Large intestine (tissue), 12 donors: ENCODE measurements at places on chromosomes 1 and 21. TPM values are rescaled to one million over a fixed set of nuclear protein-coding genes. Genes with fewer than 3 reads are reported as not detected.

ANKRD34A gene
- 0.79 TPM for polyA plus RNA-seq

UBE2G2 gene
- polyA plus RNA-seq: 97.1 TPM

TFF1 gene
- 4.9 TPM for polyA plus RNA-seq

L1TD1 gene
- polyA plus RNA-seq: 1.3 TPM

LYPD8 gene
- polyA plus RNA-seq: 2.1 TPM

DDAH1 gene
- 115 TPM for polyA plus RNA-seq

MRPL37 gene
- 80.6 TPM for polyA plus RNA-seq

TP73 gene
- 0.55 TPM for polyA plus RNA-seq

S100A5 gene
- 0.10 TPM for polyA plus RNA-seq

ESRRG gene
- 9.0 TPM for polyA plus RNA-seq

BTBD8 gene
- 8.6 TPM for polyA plus RNA-seq

HEYL gene
- 6.4 TPM for polyA plus RNA-seq

CD247 gene
- 7.4 TPM for polyA plus RNA-seq

CDC42BPA gene
- polyA plus RNA-seq: 24.3 TPM

OPTC gene
- polyA plus RNA-seq: not detected

IQGAP3 gene
- 13.9 TPM for polyA plus RNA-seq

UBXN10 gene
- 1.4 TPM for polyA plus RNA-seq
